ENCODE measurements at places on chromosomes 11 and 22.

- H3K27ac ChIP-seq = no peak overlapping the region
- H3K4me1 ChIP-seq = no peaks in the 10 kb centered on the region
- no peaks in the 10 kb centered on the region for H3K27me3 ChIP-seq
- DNase-seq = no peak
Measured at GRCh38 chr11:134630861-134631260, 218.8 kb upstream of the B3GAT1 start.

DNA sequence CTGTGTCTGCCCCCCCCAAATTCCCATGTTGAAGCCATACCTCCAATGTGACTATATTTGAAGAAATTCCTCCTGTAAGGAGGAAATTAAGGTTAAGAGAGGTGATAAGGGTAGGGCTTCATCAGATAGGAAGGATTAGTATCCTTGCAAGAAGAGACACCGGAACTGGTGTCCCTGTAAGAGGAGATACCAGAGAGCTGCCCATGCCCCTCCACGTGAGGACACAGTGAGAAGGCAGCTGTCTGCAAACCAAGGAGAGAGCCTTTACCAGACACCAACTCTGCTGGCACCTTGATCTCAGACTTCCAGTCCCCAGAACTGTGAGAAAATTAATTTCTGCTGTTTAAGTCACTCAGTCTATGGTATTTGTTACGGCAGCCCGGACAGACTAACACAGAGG lies 109.3 kb downstream of the ARFGAP2 start:
- no peak overlapping the region for H3K27ac ChIP-seq
- no peaks in the 10 kb centered on the region for H3K27me3 ChIP-seq
- H3K36me3 ChIP-seq = no peaks in the 10 kb centered on the region

GRCh38 chr11:91776655-91777054 lies 448.0 kb upstream of the FAT3 start:
- DNase-seq = no peak
- no peak overlapping the region for H3K4me3 ChIP-seq
- no peak overlapping the region for H3K27ac ChIP-seq
- H3K36me3 ChIP-seq = no peaks in the 10 kb centered on the region
- no peaks in the 10 kb centered on the region for H3K27me3 ChIP-seq
- no peaks in the 10 kb centered on the region for H3K4me1 ChIP-seq

GRCh38 chr22:44172370-44173108 lies 8.2 kb upstream of the PARVG start:
- no peaks in the 10 kb centered on the region for H3K36me3 ChIP-seq
- no peaks in the 10 kb centered on the region for H3K4me1 ChIP-seq
- H3K4me3 ChIP-seq = no peak overlapping the region
- H3K27ac ChIP-seq = no peak overlapping the region
- H3K27me3 ChIP-seq = no peaks in the 10 kb centered on the region

- peaks cover 19% of the 10 kb centered on the region for H3K4me1 ChIP-seq
- no peak overlapping the region for H3K4me3 ChIP-seq
- no peaks in the 10 kb centered on the region for H3K27me3 ChIP-seq
Measured at GRCh38 chr11:73291781-73292524, 16.1 kb upstream of the ARHGEF17 start.

GRCh38 chr22:29154364-29155048 lies 51.2 kb upstream of the EMID1 start:
- no peaks in the 10 kb centered on the region for H3K27me3 ChIP-seq
- no peaks in the 10 kb centered on the region for H3K36me3 ChIP-seq
- H3K4me3 ChIP-seq = no peak overlapping the region
- DNase-seq = peak; percentile 74
- H3K27ac ChIP-seq = no peak overlapping the region

- no peak overlapping the region for H3K27ac ChIP-seq
- no peaks in the 10 kb centered on the region for H3K27me3 ChIP-seq
- no peaks in the 10 kb centered on the region for H3K4me1 ChIP-seq
- H3K36me3 ChIP-seq = peaks cover 5% of the 10 kb centered on the region
- H3K4me3 ChIP-seq = no peak overlapping the region
- DNase-seq = peak; percentile 71
Measured at GRCh38 chr11:94183886-94184264, 55.2 kb downstream of the PANX1 start.

DNA sequence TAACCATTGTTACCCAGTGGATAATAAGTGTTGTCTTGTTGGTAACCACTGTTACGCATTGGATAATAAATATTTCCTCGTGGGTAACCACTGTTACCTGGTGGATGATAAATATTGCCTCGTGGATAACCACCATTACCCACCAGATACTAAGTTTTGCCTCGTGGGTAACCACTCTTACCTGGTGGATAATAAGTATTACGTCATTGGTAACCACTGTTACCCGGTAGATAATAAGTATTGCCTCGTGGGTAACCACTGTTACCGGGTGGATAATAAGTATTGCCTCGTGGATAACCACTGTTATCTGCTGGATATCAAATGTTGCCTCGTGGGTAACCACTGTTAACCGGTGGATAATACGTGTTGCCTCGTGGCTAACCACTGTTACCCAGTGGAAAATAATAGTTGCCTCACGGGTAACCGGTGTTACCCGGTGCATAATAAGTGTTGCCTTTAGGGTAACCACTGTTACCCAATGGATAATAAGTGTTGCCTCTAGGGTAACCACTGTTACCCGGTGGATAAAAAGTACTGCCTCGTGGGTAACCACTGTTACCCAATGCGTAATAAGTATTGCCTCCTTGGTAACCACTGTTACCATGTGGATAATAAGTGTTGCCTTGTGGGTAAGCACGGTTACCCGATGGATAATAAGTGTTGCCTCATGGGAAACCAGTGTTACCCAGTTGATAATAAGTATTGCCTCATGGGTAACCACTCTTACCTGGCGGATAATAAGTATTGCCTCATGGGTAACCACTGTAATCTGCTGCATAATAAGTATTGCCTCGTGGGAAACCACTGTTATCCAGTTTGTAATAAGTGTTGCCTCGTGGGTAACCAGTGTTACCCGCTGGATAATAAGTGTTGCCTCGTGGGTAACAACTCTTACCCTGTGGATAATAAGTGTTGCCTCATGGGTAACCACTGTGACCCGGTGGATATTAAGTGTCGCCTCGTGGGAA lies 21.9 kb upstream of the NXPE4 start:
- H3K4me3 ChIP-seq = no peak overlapping the region
- H3K4me1 ChIP-seq = no peaks in the 10 kb centered on the region
- no peaks in the 10 kb centered on the region for H3K27me3 ChIP-seq
- H3K36me3 ChIP-seq = no peaks in the 10 kb centered on the region

DNA sequence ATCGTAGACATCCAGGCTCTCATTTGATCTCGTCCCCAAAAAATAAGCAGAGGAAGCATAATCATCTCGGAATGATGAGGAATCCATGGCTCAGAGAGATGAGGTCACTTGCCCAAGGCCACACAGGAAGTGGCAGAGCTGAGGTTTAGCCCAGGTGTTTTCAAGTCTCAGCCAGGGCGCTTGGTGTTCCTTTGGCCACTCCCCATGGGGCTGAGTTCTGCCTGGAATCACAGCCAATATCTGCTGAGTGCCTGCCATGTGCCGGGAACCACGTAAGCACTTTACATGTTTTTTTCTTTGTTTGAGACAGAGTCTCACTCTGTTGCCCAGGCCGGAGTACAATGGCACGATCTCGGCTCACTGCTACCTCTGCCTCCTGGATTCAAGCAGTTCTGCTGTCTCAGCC lies 29.5 kb upstream of the MYH9 start:
- H3K4me1 ChIP-seq = peaks cover 10% of the 10 kb centered on the region
- H3K36me3 ChIP-seq = no peaks in the 10 kb centered on the region
- H3K27me3 ChIP-seq = no peaks in the 10 kb centered on the region
- no peak for DNase-seq
- H3K27ac ChIP-seq = no peak overlapping the region
- H3K4me3 ChIP-seq = no peak overlapping the region

GRCh38 chr11:125429174-125429707 lies 66.8 kb downstream of the FEZ1 start:
- peak; percentile 59 for DNase-seq
- no peak overlapping the region for H3K27ac ChIP-seq
- no peaks in the 10 kb centered on the region for H3K27me3 ChIP-seq
- H3K4me1 ChIP-seq = no peaks in the 10 kb centered on the region

DNA sequence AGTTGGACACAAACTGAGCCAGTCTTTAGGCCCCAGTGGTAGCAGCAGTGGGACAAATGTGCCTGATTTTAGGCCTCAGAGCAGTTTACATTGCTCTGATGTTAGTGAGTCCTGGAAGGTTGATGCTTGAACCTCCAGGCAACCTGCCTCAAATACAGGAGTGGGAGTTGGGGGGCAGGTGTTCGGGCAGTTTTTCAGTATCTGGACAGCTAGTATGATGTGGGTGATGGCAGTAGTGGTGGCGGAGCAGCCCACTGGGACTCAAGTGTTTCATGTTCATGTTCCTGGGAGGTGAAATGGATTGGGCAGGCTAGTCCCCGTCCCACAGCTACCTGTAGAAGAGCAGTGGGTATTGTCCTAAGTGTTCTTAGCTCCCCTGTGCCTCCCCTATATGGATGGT lies 857.8 kb downstream of the JRKL start:
- H3K27ac ChIP-seq = no peak overlapping the region
- H3K27me3 ChIP-seq = no peaks in the 10 kb centered on the region
- H3K36me3 ChIP-seq = no peaks in the 10 kb centered on the region
- no peak for DNase-seq
- H3K4me3 ChIP-seq = no peak overlapping the region

GRCh38 chr11:100061006-100061405 lies 626.1 kb upstream of the ARHGAP42 start:
- H3K4me1 ChIP-seq = no peaks in the 10 kb centered on the region
- no peaks in the 10 kb centered on the region for H3K36me3 ChIP-seq
- no peaks in the 10 kb centered on the region for H3K27me3 ChIP-seq
- no peak overlapping the region for H3K4me3 ChIP-seq

DNA sequence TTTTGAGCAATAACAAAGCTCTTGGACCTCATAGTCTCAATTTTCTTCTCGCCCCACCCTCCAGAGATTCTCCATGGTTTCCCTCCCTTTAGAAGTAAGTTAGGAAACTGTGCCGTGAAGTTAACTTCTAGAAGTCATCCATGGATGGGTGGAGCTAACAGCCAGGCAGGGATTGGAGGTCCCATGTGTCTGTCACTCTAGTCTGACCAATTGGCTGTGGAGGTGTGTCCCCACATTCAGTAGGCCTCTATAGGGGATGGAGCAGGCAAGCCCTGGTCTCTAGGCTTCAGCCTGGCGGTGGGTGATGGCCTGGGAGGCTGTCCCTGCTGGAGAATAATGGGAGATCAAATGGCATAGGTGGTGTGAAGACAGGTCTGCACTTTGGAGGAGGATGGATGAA lies 50.7 kb downstream of the TP53I11 start:
- no peak overlapping the region for H3K4me3 ChIP-seq
- H3K27me3 ChIP-seq = no peaks in the 10 kb centered on the region
- H3K27ac ChIP-seq = no peak overlapping the region
- H3K4me1 ChIP-seq = no peaks in the 10 kb centered on the region
- peak; percentile 56 for DNase-seq

DNA sequence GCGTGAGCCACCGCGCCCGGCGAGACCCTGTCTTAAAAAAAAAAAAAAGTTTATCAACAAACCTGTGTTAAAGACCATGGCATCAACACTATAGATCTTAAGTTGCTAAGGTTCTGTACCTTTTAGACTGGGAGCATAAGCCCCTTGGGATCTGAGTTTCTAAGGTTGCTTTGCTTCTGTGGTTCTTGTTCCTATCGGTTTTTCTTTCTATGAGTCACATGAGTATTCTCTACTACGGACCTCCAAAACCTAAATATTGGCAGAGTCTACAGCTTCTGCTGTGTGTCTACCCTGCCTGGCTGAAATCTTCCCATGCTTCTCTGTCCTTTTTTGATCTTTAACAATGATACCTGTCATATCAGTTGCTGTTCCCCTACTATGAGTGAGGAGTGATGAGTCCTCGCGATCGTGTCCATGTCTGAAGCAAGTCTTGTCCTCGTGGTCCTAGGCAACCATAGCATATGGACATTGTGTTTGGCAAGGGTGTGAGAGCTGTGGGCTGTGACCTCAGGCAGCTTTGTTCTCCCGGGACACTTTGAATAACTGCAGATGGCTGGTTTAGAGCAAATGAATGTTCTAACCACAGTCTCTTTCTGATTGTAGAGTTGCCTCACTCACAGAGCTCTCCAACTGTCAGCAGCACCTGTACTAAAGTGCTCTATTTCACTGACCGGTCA lies 9.0 kb upstream of the DLAT start:
- DNase-seq = no peak
- H3K27me3 ChIP-seq = no peaks in the 10 kb centered on the region
- peaks cover 7% of the 10 kb centered on the region for H3K4me1 ChIP-seq
- no peak overlapping the region for H3K27ac ChIP-seq
- no peak overlapping the region for H3K4me3 ChIP-seq

- DNase-seq = peak; percentile 48
- H3K4me3 ChIP-seq = no peak overlapping the region
- no peaks in the 10 kb centered on the region for H3K27me3 ChIP-seq
- no peak overlapping the region for H3K27ac ChIP-seq
Measured at GRCh38 chr11:613369-613968, 2.3 kb downstream of the IRF7 start.

GRCh38 chr11:115505175-115505574 lies 960 bp upstream of the CADM1 start:
- no peaks in the 10 kb centered on the region for H3K36me3 ChIP-seq
- H3K27me3 ChIP-seq = peaks cover 16% of the 10 kb centered on the region
- H3K4me3 ChIP-seq = no peak overlapping the region
- peaks cover 9% of the 10 kb centered on the region for H3K4me1 ChIP-seq

DNA sequence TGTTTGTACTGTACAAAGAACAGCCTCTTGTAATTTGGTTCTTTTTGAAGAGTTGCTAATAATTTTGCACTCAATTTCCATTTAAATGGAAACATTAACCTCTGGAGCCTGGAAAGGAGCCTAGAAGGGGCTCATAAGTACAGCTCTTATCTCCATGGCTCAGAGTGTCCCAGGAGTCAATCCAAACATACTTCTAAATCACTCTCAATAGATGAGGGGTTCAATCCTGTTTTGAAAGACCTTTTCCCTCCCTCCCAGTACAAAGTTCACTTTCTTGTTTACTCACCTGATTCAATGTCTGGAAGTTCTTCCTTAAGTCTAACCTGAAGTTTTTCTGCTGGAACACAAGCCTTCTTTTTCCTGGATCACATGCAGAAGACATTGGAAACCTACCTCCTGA lies 273.0 kb upstream of the PLET1 start:
- H3K36me3 ChIP-seq = no peaks in the 10 kb centered on the region
- no peak for DNase-seq

- no peaks in the 10 kb centered on the region for H3K4me1 ChIP-seq
- H3K27ac ChIP-seq = no peak overlapping the region
- H3K27me3 ChIP-seq = no peaks in the 10 kb centered on the region
- no peak overlapping the region for H3K4me3 ChIP-seq
- DNase-seq = no peak
- H3K36me3 ChIP-seq = no peaks in the 10 kb centered on the region
Measured at GRCh38 chr11:109384873-109385272, 37.1 kb upstream of the C11orf87 start.

All from endothelial cell of umbilical vein (primary cell).